ENCODE measurements at places on chromosomes 13 and 19.

DNA sequence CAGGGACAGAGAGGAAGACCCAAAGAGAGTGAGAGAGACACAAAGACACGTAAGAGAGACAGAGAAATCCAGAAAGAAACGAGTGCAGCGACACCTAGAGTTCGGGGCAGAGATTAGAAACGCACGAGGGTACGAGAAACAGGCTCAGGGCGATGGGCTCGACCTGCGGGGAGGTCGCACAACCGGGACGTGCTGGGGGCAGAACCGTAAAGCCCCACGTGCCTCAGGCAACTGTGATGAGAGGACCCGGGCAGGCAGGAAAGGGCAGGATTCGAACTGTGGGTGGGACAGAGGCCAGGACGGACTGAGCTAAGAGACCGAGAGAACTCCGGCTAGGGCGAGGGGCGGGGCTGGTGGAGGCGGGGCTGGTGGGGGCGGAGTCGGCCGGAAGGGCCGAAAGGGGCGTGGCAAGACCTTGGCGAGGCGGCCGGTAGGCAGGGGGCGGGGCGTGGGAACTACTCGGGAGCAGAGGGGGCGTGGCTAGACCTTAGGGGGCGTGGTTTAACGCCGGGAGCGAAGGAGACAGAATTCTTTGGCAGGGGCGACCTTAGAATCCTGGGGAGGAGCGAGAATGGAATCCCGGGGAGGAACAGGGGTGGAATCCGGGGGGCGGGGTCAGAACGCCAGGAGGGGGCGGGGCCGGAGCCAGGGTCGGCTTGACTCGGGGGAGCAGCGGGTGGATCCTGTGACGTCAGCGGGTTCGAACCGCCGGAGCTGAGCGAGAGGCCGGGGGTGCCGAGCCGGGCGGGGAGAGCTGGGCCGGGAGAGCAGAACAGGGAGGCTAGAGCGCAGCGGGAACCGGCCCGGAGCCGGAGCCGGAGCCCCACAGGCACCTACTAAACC, at the start of gene NECTIN2:
Gene NECTIN2, plus strand, starts transcription at position 686 of the 843 bp plus-strand sequence. CDS start 229 bp downstream, outside the sequence.
- DNase-seq = peak; percentile 87

DNA sequence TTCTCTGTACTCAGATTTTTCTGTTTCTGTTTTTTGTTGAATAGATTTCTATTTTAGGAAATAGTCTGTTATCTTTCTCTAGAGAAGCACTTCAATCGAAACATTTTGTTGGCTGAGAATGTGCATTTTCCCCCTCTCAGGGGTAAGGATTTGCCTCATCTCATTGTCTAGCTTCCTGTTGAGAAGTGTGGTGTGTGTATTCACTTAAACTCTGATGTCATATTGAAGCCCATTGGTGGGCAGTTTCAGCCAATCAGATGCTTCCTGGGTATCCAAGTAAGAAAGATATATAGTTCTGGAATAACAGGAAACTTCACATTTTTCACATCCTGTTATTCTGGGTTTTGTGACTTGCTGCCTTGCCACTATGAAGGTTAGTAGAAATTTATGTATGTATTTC, 87.6 kb downstream of the ARHGEF7 start:
- no peak for DNase-seq

GRCh38 chr19:32415246-32415645, 9.7 kb downstream of the DPY19L3 start:
- DNase-seq = no peak

DNA sequence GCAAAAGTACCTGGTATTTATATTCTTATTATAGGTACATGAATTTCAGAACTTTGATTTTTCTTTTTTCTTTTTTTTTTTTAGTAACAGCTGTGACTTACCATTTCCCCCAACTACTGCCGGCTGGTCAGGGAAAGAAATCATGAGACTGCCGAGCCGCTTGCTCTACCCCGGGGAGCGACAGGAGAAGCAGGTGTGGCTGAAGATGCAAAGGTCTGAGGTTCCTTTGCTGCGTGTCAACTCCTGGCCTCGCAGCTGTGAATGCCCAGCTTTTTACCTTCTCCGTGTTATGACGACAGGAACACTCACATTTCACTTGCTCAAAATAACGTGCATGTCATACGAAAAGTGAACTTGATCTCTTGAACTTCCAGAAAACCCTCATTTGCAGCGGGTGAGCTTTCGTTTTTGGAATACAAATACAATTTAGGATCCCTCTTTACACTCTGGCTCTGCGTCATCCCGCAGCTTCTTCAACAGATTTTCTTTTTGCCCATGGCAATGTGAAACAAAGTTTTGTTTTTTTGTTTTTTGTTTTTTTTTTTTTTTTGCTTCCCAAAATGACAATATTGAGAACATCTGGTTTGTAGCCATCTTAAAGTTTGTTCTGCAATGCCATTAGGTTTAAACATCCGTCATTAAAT, 117.9 kb downstream of the EFNB2 start:
- no peak for DNase-seq

- DNase-seq = peak; percentile 12
These were observed 287.3 kb downstream of the COG6 start for GRCh38 chr13:39942552-39943273.

- no peak for DNase-seq
These were observed 497.0 kb downstream of the FOXO1 start for GRCh38 chr13:40169476-40169875.

DNA sequence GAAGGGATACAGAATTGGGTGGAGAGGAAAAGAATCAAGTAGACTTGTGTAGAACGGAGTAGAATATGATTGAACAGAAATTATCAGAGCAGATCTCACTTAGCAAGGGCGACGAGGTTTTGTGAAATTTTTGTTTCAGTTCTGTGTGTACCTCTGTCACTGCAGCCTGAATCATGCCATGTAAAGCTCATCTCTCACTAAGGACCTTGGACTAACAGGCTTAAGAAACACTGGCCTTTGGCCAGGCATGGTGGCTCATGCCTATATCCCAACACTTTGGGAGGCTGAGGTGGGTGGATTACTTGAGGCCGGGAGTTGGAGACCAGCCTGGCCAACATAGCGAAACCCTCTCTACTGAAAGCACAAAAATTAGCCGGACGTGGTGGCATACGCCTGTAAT, 62.6 kb downstream of the MYH14 start:
- DNase-seq = no peak

Measured in NCI-H748 treated with DMSO at 0.1 percent for 48 hours (cell line).